Endodermal cell (in vitro differentiated cells): ENCODE measurements at places on chromosomes 7 and 10. TPM values are rescaled to one million over a fixed set of nuclear protein-coding genes. Genes with fewer than 3 reads are reported as not detected.

HTRA1 gene
- 0.68 to 2.2 TPM (median 1.7 TPM) in 3 replicates for total RNA-seq

NKX1-2 gene
- total RNA-seq, result 2.4 and 3.3 TPM in 2 replicates

SPAM1 gene
- 0.19 to 0.67 TPM (median 0.49 TPM) in 3 replicates for total RNA-seq

OR2A5 gene
- total RNA-seq, result not detected in 3 replicates

COL1A2 gene
- 42.2 and 44.8 TPM in 2 replicates for total RNA-seq
